H7 (cell line): ENCODE measurements at places on chromosomes 7 and 10. TPM values are rescaled to one million over a fixed set of nuclear protein-coding genes. Genes with fewer than 3 reads are reported as not detected.

- peak; percentile 84 for DNase-seq
Measured at GRCh38 chr7:5665094-5666025, 116.1 kb downstream of the RNF216 start.

- DNase-seq, result no peak
Measured at GRCh38 chr7:122161628-122162027, 17.6 kb upstream of the AASS start.

DNA sequence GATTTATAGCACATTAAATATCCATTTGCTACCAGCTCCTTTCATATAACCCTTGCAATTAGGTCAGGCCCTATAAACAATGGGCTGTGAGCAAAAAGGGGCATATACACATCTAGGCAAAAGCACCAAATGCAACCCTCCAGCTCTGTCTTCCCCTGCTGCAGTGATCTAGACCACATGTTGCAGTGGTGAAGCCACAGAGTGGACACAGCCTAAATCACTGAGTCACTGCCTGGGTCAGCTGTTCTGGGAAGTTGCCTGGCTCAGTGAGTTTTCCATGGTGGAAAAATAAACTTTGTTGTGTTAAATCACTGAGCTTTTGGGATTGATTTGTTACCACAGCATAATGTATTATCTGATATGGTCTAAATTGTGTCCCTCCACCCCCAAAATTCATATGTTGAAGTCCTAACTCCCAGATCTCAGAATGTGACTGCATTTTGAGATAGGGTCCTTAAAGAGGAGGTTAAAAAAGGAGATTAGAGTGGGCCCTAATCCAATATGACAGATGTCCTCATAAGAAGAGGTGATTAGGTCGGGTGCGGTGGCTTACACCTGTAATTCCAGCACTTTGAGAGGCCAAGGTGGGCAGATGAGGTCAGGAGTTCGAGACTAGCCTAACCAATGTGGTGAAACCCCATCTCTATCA, 70.4 kb downstream of the ZFAND4 start:
- DNase-seq, result no peak

GRCh38 chr10:86336341-86336740, 30.3 kb downstream of the GRID1 start:
- no peak for DNase-seq

Gene PNLIPRP2
- not detected in 2 replicates for total RNA-seq

Gene GATAD1
- 28.0 and 41.6 TPM in 2 replicates for total RNA-seq

- DNase-seq, result no peak
Measured at GRCh38 chr10:124717911-124718741, 26.1 kb downstream of the FAM53B start.

DNA sequence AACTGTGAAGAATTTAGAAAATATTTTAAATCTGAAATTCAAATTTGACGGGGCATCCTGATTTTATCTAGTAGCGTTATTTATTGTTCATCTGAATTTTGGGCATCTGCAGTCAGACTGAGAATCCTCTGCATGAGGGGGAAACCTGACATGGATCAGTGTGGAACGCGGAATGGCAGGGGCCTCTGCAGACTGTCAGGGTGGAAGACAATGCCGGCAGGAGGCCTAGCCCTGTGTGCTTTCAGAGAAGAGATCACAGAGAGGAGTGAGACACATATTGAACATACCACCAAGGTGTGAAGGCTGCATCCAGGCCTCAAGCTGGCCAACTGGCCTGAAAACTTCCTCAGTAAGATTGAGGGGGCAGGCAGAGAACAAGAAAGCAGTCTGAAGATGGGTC, 921.1 kb upstream of the GHITM start:
- peak; percentile 6 for DNase-seq

Gene TCAF2
- 0.07 and 0.10 TPM in 2 replicates for total RNA-seq

Gene IFIT2
- total RNA-seq, result 0.18 and 0.45 TPM in 2 replicates

DNA sequence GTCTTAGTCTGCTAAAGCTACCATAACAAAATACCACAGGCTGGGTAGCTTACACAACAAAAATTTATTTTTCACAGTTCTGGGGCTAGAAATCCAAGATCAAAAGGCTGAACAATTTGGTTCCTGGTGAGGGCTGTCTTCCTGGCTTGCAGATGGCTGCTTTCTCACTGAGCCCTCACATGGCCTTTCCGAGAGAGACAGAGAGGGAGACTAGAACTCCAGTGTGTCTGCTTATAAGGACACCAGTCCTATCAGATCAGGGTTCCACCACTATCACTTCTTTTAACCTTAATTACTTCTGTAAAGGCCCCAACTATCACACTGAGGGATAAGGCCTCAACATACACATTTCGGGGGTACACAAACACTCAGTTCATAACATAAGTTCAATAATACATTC, 527.4 kb upstream of the VSTM2A start:
- DNase-seq, result no peak

Gene ANXA8
- total RNA-seq, result 0.15 TPM in 1 of 2 replicates, not detected in the other

Gene FAM25G
- not detected in 2 replicates for total RNA-seq

- no peak for DNase-seq
Measured at GRCh38 chr10:30125496-30125895, 66.1 kb upstream of the JCAD start.

DNA sequence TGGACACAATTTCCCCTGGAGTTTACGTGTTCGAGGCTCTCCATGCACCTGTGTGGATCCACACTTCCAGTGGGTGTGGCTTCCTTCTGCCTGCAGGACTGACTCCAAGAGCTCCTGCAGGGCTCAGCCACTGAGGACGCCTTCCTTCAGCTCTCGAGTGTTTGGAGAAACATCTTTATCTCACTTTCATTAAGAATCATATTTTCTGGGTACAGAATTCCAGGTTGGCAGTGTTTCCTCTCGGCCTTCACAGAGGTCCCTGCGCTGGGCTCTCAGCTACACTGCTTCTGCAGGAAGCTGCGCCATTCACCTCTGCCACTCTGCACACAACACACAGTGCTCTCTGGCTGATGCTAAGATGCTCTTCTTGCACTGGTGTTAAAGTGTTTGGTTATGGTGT, 69.9 kb upstream of the NKX6-2 start:
- DNase-seq, result peak; percentile 33

- DNase-seq, result no peak
Measured at GRCh38 chr7:16455591-16455990, 9.9 kb downstream of the SOSTDC1 start.

DNA sequence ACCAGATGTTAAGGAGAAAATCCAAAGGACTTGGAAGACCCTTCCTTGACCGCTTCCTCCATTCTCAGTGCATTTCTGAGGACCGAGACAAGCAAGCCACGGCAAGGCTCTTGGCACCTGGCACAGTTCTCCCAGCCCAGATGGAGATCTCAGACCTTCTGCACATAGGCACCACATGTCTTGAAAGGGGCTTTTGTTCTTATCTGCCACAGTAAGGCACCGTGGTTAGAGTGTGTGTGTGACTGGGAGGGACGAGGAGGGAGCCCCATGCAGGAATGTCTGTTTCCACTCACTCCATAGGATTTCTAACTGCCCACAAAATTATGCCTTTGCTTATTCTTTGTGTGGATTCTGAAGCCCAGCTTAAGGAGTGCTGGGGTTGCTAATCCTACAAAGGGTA, 10.3 kb upstream of the WDR86 start:
- no peak for DNase-seq

DNA sequence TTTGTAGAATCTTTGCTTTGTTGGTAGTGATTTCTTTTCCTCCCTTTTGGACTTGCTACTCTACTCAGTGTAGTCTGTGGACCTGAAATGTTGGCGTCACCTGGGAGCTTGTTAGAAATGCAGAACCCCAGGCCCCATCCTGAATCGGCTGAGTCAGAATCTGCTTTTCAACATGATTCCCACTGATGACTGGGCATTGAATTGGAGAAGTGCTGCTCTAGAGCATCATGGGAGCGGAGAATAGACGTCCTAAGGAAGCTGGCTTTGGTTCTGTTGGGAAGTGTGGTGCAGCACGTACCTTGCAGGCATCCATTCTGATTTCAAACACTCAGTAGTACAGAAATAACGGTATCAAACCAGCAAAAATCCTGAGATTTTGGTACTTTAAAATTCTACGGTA, 54.7 kb downstream of the RBM33 start:
- DNase-seq, result no peak

DNA sequence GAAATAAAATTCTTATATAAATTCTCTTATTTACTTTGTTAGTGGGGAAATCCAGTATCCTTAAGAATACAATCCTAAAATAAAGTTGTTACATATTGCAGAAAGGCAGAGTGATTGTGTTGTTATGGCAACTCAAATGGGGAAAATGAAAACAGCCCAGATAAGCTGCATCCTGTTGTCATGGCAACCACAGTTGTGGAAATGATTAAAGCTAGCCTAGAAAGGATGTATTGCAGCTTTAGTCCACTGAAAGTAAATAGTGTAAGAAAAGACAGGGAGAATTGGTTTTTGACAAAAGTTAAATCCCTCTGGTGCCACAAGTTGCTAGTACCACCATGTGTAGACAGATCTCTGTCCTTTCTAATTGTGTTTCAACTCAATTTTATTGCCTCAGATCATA, 43.2 kb downstream of the BTRC start:
- DNase-seq, result peak; percentile 12

DNA sequence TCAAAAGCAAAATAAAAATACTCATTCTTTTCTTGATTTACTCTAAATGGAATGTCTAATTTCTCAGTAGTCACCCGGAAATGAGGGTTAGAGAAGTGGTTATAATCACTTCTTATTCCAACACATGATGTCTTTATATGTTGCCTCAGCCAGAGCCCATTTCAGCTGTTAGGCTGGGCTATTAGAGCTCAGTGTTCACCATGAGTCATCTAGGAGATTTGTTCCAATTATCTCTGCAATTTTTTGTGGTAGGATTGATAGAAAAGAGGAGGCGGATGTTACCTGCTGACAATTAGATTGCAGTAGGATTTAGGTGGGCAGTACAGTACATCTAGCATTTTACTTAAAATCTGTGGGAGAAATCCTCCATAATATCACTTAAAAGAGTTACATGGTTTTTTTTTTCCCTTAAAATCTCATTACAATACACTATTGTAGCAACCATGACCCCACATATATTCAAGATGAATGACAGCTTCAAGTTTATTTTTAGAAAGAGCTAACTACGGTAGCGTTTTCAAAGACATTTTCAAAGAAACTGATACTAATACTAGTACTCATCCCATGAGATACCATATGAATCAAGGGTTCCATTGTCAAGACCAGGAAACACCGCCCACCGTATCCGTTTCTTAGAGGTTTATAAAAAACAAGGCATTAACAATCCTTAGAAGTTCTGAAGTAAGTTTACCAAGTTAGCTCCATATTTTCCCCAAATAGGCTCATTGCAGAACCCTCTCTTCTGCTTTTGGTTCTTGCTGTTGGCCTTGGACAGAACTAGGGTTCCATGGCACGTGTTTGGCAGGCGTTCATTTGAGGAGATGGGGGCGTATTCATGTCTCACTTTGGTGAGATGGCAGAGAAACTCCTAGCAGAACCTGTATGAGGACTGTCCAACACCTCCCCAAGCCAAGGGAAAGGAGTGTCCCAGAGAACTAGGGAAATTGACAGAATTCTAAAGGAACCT, 10.4 kb downstream of the CPA2 start:
- no peak for DNase-seq

GRCh38 chr10:131081786-131082185, 229.7 kb downstream of the TCERG1L start:
- DNase-seq, result no peak

DNA sequence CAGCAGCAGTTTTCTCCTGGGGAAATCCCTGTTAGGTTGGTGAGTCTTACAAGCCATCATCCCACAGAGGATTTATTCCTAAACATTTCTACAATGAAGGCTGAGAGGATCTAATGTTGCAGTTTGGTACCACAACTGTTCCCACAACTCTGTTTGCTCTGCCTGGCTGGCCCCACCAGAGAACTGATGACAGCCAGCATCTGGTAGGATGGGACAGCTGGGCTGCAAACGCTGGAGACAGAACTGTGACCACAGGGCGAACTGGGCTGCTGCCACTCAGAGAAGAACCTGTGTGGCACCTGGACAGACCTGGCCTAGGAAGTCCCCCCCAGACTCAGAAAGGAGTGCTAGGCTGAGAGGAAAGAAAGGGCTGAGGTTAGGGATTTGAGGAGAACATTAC, 94.8 kb downstream of the CALN1 start:
- DNase-seq, result no peak

- peak; percentile 27 for DNase-seq
Measured at GRCh38 chr7:105932835-105933477, 30.1 kb upstream of the CDHR3 start.

Gene ABCF2
- total RNA-seq, result 47.3 and 48.5 TPM in 2 replicates

- peak; percentile 11 for DNase-seq
Measured at GRCh38 chr7:98877692-98878364, 504 bp upstream of the TRRAP start.

- no peak for DNase-seq
Measured at GRCh38 chr10:79458483-79458882, 13.1 kb upstream of the ZCCHC24 start.

DNA sequence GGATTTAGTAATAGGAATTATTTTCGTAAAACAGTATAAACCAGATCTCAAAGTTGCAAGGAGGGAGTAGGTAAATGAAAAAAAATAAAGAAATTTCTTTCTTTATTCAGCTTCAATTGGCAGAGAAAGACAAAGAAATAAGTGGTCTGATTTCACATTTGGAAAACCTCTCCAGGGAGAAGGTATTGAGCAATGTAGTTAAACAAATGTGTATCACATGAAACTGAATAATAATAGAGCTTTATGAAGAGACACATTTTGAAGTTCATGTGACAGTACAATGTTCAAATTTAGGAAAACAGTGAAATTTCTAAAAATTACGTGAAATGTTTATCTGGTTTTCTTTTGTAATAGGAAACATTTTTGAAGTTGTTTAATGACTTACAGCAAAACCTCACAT, 63.0 kb downstream of the TAX1BP1 start:
- DNase-seq, result no peak

GRCh38 chr7:41695661-41696322, 7.1 kb downstream of the INHBA start:
- DNase-seq, result no peak

- no peak for DNase-seq
Measured at GRCh38 chr10:129966370-129966888, 2.4 kb upstream of the EBF3 start.

- DNase-seq, result no peak
Measured at GRCh38 chr7:28292834-28293526, 112.4 kb upstream of the JAZF1 start.

DNA sequence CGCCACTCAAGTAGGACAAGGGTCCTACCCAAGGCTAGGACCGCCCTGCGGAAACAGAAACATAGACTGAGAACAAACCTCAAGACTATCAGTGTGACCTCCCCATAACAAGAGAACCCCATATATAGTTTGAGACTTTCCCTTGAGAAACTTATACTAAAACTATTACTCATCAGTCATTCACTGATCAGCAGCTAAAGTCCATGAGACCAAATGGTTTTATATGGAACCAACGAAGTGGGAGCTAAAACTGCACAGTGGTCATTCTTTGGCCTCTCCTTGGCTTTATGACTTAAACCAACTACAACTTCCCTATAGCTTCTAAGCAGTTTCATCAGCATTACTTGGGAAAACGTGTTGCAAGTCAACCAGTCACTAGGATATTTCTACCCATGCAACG, 13.7 kb upstream of the ZSCAN21 start:
- no peak for DNase-seq

Gene PTF1A
- 0.38 and 0.48 TPM in 2 replicates for total RNA-seq

DNA sequence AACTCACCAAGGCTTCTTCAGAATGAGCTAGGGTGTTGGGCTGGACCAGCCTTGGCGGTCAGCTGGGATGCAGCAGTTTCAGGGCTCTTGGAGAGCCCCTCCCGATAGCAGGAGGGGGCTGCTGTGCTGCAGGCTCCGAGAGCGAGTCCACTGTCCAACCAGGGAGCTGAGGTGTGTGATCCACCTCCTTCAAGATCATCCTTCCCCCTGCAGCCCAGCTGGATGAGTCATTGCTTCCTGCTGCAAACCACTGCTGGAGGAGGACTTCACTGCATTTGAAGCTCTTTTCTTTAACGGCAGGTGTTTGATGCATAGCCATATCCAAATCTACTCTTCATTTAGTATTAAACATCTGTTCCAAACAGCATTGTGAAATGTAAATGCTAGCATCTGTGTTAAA, 54.2 kb upstream of the EBF3 start:
- peak; percentile 76 for DNase-seq
